ENCODE measurements at places on chromosomes 13 and 19.

GRCh38 chr13:20185366-20186056 lies 7.2 kb downstream of the GJB2 start:
- DNase-seq: no peak

GRCh38 chr19:2309734-2310362 lies 1.9 kb upstream of the LINGO3 start:
- peak; percentile 59 for DNase-seq

DNA sequence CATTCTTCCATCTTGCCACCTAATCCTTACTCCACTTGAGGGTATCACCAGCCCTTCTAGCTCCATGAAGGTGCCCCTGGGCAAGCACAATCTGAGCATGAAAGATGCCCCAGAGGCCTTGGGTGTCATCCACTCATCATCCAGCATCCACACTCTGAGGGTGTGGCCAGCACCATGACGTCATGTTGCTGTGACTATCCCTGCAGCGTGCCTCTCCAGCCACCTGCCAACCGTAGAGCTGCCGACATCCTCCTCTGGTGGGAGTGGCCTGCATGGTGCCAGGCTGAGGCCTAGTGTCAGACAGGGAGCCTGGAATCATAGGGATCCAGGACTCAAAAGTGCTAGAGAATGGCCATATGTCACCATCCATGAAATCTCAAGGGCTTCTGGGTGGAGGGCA lies 3.1 kb upstream of the KLK3 start:
- DNase-seq: no peak

- DNase-seq: no peak
Measured at GRCh38 chr13:28753946-28754345, 35.2 kb upstream of the SLC46A3 start.

DNA sequence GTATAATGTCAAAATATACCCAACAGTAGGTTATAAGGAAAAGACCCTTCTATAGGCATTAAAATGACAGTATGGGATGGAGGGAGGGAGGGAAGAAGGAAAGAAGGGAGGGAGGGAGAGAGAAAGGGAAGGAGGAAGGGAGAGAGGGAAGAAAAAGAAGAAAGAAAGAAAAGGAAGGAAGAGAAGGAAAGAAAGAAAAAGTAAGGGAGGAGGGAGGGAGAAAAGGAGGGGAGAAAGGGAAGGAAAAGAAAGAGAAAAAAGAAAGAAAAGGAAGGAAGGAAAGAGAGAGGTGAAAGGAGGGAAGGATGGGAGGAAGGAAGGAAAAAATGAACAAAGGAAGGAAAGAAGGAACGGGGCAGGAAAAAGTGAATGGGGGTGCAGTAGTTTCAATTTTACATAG lies 35.3 kb upstream of the CACNA1A start:
- DNase-seq: no peak

DNA sequence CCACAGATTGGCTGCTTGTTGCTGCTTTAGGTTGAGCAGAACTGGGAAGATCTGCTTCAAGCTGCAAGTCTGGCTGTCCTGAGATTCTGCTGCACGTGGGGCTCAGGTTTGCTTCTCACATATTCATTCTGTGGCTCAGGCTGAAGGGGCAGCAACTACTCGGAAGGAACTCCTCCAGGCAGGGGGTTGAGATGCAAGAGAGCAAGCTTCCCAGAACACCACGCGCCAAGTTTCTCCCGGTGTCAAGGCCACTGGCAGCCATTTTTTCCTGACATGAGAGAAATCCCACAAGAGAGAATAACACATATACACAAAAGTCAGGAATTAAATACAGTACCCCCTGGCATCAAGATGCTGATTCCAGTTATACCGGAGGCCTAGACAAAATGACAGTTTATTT lies 887.6 kb upstream of the SLC10A2 start:
- no peak for DNase-seq

DNA sequence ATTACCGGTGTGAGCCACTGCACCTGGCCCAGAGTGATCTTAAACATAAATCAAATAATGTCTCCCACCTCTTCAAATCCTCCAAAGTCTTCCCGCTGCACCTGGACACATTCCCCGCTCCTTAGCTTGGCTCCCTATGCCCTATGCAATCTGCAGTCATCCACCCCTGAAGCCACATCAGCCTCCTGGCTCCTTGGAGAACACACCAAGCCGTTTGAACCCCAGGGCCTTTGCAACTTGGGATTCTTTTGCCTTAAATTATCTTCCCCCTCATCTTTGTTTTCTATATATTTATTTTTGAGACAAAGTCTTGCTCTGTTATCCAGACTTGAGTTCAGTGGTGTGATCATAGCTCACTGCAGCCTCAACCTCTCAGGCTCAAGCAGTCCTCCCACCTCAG lies 2.7 kb upstream of the DNAAF3 start:
- DNase-seq: no peak

DNA sequence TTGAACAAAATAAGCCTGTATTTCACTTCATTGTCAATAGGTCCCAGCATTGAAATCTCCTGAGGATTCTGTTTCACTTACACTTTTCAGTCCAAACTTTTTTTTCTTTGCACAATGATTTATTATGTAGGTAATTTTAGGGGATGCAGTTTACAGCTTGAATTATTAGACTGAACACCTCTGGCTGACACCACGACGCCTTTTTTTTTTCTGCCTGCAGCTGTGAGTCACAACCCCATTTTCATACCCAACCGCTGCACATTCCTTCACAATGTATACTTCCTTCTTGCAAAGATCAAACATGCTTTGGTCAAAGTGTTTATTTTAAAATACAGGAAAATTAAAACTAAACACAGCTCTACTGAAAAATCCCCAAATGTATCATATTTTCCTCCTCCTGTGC lies 11.4 kb downstream of the ZIC2 start:
- no peak for DNase-seq

- DNase-seq: peak; percentile 22
Measured at GRCh38 chr19:35774274-35775045, 904 bp upstream of the ARHGAP33 start.

- DNase-seq: no peak
Measured at GRCh38 chr13:88617176-88617575, 946.0 kb downstream of the SLITRK5 start.

DNA sequence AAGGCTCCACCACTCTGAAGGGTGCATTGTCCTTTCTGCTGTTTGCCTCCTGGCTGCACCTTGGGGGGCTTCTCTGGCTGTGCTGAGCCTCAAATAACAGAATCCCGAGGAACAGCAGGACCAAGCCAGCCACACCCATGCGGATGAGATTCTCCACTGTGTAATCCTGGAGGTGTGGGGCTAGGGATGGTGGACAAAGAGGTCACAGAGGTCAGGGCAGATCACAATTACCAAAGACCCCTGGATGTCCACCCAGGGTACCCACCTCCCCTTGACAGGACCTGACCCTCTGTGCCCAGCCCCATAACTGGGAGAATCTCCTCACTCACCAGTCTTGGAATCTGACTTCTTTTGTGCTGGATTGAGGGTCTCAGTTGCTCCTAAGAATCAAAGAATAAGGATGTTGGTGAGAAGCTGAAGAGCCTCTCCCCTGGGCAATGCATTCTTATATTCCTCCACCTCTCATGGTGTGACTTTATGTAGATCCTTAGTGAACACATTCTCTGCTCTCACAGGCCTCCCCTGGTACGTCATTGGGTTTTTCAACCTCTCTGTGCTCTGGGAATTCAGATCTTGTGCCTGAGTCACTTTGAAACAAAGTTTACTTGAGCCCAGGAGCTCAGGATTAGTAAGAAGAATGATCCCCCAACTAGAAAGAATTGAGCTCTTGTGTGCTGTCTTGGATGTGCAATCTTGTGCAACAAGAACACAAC lies 5.2 kb downstream of the LILRA4 start:
- DNase-seq: no peak

DNA sequence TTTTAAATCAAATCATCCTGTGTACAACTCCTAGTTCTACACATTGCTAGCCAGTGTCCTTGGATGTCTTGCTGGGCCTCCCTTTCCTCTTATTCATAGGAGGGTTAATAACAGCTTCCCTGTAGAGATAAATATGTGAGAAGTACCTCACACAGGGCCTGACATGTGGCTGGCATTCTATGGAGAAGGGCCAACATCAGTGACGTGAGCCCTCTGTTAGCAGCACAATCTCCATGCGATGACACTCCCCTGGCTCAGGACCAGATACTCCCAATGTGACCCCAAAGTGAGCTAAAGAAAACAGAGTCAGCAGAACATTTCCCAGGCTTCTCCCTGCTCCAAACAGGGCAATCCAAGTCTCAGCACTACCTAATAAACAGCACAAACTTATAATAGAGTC lies 818.4 kb downstream of the DIAPH3 start:
- no peak for DNase-seq

Data from frontal cortex (tissue), 4 donors.